CD4-positive, alpha-beta memory T cell (primary cell): ENCODE measurements at places on chromosomes 2 and 18. TPM values are rescaled to one million over a fixed set of nuclear protein-coding genes. Genes with fewer than 3 reads are reported as not detected.
A peak's percentile ranks its signal among the peaks of the same experiment; 100 is the strongest.

The ALPP gene
- polyA plus RNA-seq: not detected

GRCh38 chr18:9095297-9096006, 7.0 kb upstream of the NDUFV2 start:
- peak; percentile 55 for DNase-seq

DNA sequence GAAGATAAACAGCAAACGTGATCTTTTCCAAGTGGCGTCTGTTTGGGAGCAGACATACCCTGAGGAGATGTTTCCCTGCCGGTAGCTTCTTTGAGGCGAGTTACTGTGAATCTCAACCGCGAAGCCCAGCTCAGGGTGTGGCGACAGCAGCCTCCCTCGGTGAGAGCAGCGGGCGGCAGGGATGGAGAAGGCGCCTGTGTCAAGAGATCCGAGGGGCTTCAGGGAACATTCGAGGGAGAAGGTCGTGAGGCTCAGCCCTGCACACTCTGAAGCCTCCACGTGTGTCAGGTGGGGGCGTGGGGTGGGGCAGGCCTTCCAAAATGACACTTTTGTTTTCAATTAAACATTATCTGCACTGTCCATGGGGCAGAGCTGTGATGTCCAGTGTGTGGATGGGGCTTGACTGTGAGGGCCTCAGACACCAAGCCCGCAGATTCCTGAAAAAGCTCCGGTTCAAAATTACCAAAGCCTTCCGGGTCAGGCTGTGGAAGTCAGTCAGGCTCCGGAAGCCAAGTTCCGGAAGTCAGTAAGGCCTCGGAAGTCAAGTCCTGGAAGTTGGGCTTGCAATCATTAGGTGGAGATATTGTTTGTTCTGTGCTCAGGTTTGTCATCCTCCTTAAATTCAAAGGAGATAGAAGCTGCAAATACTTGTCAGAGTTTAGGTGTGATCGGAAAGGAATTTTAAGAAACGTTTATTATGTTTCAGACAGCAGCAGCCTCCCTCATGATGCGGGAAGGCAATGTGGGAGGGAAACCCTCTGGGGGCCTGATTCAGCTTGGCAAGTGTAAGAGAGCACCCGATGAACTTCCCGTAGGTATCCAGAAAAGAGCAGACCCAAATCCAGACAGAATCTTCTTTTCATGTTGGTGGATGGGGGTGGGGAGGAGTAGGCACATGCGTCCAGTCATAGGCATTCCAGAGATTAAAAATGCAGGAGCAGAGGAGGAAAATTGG, 20.7 kb downstream of the SMIM21 start:
- no peak for DNase-seq

DNA sequence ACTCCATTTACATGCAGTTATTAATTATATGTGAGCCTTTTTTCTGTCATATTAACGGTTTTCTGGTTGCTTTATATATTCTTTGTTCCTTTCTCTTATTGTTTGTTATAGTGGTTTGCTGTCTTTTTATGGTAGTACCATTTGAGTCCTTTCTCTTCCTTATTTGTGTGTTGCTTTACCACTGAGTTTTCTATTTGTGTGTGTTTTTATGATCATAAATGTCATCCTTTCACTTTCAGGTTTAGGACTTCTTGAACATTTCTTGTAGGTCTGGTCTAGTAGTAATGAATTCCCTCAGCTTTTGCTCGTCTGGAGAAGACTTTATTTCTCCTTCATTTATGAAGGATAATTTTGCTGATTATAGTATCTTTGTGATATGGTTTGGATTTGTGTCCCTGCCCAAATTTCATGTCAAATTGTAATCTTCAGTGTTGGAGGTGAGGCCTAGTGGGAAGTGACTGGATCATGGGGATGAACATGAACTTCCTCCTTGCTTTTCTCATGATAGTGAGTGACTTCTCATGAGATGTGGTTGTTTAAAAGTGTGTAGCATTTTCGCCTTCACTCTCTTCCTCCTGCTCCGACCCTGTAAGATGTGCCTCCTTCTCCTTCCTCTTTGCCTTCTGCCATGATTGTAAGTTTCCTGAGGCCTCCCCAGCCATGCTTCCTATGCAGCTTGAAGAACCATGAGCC, 11.5 kb downstream of the GCC2 start:
- no peak for DNase-seq

DNA sequence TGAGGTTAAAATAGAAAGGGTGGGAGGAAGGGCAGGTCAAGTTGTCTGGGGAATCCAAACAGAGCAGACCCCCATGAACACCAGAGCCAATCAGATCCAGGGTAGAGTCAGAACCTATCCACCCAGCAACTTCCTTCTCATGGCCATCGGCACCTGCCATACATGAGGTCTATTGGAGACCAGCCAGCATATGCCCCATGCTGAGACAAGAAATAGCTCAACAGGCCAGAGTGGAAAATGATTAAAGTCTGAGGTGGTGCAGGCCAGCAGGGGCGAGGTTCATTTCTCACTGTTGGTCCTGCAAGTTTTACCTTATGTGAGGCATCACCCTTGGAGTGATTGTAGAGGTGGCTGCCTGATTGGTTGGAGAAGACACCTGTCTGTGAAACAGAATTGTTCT, 89.2 kb downstream of the LONRF2 start:
- DNase-seq: no peak

- DNase-seq: no peak
These were observed 550.2 kb upstream of the LINC00305 start for GRCh38 chr18:64699081-64699480.

GRCh38 chr2:160104115-160104514, 41.7 kb upstream of the PLA2R1 start:
- no peak for DNase-seq
